ENCODE measurements at places on chromosomes 11 and 22.

GRCh38 chr11:19251577-19251976 is 10.8 kb upstream of the E2F8 start:
- DNase-seq: no peak

DNA sequence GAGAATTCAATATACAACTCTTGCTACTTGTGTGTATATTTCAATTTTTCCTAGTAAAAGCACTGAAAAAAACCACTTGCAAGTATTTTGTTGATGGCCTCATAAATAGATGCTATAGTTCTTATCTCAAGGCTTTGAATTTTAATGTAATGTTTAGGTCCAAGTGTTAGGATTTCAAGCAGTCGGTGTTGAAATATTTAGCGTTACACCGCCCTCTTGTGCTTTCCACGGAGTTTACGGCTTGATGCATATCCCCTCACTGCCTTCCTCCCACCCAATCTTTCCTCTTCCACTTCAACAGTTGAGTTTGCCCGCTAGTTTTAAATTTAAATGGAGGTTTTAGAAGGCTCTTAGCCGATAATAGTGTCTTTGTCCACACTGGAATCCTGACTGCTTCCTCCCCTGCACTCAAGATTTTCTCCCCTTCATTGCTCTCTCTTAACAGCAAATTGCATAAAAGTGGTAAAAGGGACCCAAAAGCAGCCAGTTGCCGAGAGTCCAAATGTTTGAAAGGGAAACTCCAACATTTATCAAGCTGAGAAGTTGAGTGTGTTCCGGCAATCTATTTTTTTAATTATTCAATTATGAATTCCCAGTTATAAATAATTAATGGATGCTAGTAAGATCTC is 25.9 kb upstream of the HTATIP2 start:
- peak; percentile 12 for DNase-seq

- no peak for DNase-seq
Measured at GRCh38 chr11:7600205-7600775, 73.0 kb downstream of the CYB5R2 start.

- no peak for DNase-seq
Measured at GRCh38 chr11:14275076-14275475, 83.9 kb downstream of the RRAS2 start.

DNA sequence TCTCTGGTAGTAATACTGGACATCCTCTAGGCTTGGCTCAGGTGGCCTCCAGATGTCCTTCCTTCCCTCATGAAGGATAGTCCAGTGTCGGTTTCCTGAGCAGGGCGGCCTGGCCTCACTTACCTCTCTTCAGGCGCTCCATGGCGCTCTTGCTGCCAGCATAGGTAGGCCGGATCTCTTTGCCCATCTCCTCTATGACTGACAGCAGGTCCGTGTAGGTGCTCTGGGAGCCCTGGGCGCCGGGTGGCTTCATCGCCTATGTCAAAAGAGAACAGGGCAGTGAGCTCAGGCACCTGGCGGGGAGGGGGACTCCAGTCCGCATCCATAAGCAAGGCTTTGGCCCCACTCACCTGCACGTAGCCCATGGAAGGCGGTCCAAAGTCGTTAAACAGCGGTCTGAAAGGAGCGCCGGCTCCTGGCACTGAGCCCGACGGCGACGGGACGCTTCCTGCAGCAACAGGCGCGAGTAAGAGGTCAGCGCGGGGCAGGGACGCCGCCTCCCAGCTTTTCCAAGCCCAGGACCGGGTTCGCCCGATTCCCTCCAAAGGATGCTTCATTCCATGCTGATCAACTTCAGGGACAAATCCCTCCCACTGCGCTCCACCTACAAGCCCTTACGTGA is 609 bp downstream of the CDK2AP2 start:
- no peak for DNase-seq

DNA sequence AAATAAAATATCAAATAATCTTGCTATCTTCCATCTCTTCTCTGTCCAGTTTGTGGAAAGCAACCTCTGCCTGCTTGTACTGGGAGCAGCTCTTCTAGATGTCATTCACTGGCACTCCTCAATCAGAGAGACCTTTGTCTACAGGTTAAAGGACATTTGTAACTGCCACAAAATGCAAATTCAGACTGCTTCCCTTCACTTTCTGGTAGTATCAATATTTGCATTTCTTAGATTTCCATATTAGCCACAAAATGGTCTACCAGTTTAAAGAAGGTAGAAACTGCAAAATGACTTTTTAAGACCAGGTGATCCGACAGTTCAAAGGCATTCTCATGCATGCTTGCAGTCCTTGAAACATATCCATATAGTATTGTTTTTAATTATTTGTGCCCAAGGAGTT is 51.7 kb upstream of the RCN1 start:
- DNase-seq: no peak

GRCh38 chr22:20761536-20761935 is 12.4 kb upstream of the SERPIND1 start:
- DNase-seq: no peak

- no peak for DNase-seq
Measured at GRCh38 chr11:119038884-119039283, 8.2 kb upstream of the SLC37A4 start.

GRCh38 chr11:67436459-67437081 is 912 bp downstream of the PTPRCAP start:
- DNase-seq: peak; percentile 89

GRCh38 chr11:7871056-7871455 is 60.0 kb downstream of the OR10A6 start:
- no peak for DNase-seq

- DNase-seq: no peak
Measured at GRCh38 chr11:129611661-129612446, 203.8 kb upstream of the TMEM45B start.

- no peak for DNase-seq
Measured at GRCh38 chr11:73343076-73343873, 32.9 kb upstream of the RELT start.

DNA sequence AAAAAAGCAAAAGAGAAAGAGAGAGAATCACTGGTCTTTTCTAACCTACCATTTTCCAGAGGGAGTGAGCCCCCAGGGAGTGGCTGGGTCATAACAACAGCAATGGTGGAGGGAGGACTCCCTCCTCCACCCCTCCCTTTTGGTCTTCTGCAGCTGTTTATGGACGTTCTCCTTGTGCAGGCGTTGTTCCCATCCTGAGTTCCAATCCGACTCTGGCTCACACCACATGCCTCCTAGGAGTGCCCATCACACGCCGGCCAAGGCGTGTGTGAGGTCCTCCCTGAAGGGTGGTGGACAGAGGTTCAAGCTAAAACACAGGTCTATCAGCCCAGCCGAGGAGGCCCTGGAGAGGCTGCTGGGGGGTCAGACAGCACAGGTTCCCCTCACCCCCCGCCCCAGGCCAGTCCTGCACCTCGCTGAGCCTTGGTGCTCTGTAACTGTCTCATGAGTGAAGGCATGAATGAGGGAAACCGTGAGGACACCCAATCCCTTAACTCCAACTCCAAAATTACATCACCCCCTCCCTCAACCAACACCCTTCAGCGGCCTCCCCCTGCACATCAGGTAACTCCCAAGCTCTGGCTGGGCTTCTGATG is 29.4 kb downstream of the IFT27 start:
- DNase-seq: no peak

DNA sequence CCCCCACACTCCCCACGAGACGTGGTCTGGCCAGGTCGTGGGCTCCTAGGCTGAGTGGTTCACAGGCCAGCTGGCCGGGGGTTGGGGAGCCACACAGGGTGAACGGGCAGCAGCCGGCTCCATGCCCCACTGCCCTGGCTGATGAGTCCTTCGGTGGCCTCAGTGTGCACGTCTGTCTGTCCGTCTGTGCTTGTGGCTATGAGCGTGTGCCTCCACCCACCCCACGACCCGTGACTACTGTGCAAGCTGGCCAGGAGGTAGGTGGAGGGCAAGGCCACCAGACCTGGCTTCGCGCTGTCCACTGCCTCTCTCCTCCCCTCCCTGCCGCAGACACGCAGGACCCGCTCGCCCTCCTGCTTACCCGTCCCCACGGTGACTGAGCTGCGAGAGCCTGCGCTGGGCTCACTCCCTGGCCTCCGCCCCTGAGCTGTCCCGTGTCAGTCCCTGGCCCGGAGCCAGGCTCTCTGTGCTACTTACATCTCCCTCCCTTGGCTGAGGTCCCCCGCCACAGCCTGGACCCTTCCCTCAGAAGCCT is 14.1 kb downstream of the CSDC2 start:
- DNase-seq: no peak

DNA sequence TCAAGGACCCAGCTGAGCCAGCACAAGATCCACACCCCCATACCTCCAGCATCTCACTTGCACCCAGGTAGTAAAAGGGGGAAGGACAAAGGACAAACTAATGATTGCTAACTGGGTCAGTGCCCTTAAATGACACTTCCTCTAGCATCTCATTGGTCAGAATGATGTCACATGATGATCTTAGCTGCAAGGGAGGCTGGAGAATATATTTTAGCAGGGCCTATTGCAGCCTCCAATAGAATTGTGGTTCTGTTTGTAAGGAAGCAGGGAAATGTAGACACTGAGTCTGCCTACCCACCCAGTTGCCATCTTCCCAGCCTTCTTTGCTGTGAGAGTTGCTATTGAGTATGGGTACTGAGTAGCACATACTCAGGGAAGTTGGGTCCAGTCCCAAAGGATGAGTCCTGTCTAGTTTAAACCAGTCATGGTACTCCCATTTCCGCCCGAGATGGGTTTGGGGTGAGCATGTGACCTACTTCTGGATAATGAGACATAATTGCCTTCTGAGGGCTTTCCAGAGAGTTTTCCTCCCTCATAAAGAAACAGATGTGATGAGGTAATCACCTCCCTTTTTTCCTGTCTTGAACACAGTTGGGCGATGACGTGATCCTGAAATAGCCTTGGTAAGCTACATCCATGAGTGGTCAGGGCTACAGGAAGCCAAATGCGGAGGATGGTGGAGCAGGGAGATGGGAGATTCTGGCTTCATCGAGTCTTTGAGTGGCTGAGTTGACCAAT is 5.5 kb upstream of the DNAL4 start:
- no peak for DNase-seq

DNA sequence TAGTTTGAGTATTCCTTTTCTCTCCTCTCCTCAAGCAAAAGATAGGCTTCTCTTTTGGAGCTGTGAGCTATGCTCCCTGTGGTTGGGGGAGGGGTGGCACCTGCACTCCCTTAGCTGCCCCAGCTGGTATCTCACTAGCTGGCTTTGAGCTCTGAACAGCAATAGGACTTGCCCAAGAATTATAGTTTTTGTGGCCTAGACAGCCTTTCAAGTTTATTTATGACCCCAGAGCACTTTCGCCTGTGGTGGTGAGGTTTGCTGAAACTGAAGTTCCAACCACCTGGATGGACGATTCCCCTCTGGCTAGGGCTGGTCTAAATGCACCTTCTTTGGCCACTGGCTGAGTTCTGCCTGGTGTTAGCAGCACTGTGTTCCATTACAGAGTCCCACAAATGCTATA is 37.1 kb upstream of the SLC37A2 start:
- DNase-seq: no peak

GRCh38 chr11:34601085-34601444 is 19.8 kb upstream of the EHF start:
- no peak for DNase-seq

DNA sequence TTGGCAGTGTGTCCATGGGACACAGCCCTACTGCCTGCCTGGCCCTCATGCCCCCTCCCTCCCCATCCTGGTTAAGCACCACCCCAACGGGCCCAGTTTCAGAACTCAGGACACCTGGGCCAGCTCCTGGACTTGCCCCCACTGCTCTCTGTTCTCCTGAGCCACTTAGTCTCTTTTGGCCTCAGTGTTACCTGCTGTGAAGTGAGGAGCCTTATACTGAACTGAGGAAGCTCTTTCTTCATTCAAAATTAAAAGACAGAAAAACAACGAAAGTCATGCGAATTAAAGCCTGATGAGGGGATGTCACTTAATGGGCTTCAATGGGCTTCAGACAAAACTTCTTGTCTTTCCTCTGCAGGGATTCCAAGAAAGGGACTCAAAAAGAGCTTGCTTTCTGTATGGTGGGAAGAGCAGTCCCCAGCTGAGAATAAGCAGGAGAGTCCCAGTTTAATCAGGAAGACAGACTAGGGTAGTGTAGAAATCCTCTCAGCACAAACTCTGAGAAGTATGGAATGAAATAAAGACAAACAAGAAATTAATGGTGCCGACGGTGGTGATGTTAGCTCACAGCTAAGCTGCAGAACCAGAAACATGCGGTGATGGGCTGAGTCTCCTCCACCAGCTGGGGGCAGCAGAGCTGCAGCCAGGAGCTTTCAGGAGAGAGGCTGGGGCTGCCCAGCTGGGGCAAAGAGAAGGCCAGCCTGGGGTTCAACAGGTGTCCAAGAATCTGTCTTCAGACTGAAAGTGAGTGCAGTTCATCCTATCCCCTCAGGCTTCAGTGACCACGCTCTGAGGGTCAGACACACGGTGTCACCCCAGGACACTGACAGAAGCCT is 101.0 kb downstream of the GGTLC2 start:
- no peak for DNase-seq
